ENCODE measurements at places on chromosomes 4 and X.

- no peak for DNase-seq
These were observed 275.7 kb upstream of the RASGEF1B start for GRCh38 chr4:81747242-81747930.

DNA sequence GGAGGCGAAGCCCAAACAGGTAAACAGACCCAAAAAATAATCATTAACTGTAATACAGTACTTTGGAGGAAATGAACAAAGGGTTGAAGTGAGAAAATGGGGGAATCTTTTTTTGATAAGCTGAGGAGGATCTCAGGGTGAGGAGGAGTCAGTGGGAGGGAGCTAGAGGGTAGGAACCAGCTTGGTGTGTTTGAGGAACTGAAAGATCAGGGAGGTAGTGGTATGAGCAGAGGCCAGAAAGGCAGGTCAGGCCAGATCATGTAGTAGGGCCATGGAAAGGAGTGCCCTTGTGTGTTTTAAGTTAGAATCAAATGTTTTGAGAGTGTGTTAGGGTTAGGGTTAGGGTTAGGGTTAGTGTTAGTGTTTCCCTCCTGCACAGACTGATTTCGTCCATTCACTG is 48.8 kb downstream of the PPP2R2C start:
- DNase-seq: no peak

- no peak for DNase-seq
These were observed 3.4 kb downstream of the CD38 start for GRCh38 chr4:15781427-15782095.

- no peak for DNase-seq
These were observed 43.1 kb downstream of the ATRX start for GRCh38 chrX:77742788-77743476.

DNA sequence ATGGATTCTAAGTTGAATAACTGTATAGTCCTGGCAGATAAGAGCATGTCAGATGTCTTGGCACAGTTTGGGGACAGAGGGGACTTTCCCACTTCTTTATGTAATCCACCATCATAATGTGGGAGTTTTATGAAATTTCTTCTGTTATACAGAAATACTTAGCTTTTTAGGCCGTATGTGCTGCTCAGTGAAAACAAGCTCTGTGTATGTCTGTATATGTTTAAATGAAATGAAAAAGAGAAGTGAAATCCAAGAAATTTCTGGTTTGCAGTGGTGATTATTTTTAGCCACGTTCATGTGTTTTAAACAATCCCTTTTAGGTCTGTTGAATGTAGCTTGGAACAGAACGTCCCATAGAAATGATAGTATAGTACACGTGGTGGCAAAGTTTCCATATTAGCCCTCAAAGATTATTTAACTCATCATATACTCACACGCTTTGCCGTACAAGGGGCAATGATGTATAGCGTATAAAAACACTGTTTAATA is 41.0 kb downstream of the GAB1 start:
- DNase-seq: no peak

GRCh38 chrX:1244164-1245076 is 24.2 kb upstream of the CSF2RA start:
- DNase-seq: no peak

DNA sequence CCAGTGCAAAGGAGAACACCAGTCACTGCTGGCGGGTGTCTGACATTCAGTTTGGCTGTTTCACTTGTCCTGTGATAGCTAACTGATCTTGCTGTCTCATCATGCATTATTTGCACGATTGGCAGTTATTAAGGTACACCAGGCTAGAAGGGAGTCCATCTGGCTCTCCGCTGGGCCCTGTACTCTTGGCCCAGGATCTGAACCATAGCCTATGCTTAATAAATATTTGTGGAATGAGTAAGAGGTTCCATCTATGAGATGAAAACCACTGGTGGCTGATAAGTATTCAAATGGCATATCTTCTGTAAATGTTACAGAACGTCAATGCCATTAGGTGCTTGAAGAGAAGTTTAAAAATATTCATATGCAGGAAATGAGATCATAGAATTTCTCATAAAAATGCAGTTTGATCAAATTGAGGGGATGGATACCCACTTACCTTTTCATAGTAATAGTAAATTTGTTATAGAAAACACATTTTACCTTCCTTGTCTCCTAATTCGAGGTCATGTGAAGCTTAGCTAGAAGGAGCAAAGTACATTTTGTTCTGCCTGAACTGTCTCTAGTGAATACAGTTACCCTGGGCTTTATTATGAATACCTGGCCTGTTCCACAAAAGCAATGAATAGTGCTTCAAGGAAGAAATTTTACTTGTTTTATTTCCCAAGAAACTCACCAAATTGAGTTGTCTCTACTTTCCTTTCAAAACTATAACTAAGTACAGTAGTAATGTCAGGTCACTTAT is 213.5 kb downstream of the CBR4 start:
- DNase-seq: no peak

GRCh38 chr4:40316782-40317635 is 18.1 kb upstream of the CHRNA9 start:
- DNase-seq: peak; percentile 43

GRCh38 chr4:8818063-8818881 is 53.4 kb downstream of the HMX1 start:
- no peak for DNase-seq

Data from stimulated activated CD8-positive, alpha-beta memory T cell treated with anti-CD3 and anti-CD28 coated beads, Interleukin-7, amount 100 ng/mL, for 4 hours (primary cell).